ENCODE measurements at places on chromosomes 4 and X.

DNA sequence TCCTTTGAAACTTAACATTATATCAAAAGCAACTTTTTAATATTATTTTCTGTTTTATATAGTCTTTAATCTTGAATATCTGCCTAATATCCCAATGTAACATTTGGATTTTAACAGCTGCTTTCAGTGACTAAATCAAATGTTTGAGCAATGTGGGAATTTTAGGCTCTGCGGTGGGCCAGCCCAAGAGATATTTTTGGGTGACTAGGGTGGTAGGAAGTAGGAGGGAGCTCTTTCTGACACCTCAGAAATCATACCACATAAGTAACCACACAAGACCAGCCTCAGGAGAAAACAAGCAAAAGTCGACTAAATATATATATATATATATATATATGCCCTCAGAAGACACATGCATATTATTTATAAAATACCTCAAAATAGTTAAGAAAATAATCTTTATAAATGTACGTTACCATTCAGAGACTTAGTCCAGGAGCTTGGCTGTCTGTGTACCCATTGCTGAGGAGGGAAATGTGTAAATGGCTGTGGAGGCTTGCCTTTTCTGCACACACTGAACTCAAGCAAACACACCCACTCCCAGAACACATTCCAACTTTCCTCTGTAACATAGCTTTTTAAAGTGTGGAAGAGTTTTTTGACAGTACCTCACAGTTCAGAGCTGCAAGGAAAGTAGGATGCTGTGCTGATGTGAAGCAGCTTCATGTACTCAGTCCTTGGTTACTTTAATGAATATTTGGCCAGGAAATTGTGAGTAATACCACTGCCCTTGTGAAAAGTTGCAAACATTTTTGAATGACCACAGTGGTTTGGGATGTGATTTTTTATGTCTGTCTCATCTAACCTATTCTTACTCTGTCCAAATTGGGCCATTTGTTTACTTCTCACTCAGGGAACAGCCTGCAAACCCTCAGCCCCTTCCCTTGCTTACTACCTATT, at the start of gene RTL3:
TSS of gene RTL3 (minus strand) at position 484 of the 900 bp plus-strand sequence. CDS start 908 bp downstream, outside the sequence.
- no peak for DNase-seq

- no peak for DNase-seq
These were observed 58.0 kb downstream of the TAB3 start for GRCh38 chrX:30831082-30831481.

DNA sequence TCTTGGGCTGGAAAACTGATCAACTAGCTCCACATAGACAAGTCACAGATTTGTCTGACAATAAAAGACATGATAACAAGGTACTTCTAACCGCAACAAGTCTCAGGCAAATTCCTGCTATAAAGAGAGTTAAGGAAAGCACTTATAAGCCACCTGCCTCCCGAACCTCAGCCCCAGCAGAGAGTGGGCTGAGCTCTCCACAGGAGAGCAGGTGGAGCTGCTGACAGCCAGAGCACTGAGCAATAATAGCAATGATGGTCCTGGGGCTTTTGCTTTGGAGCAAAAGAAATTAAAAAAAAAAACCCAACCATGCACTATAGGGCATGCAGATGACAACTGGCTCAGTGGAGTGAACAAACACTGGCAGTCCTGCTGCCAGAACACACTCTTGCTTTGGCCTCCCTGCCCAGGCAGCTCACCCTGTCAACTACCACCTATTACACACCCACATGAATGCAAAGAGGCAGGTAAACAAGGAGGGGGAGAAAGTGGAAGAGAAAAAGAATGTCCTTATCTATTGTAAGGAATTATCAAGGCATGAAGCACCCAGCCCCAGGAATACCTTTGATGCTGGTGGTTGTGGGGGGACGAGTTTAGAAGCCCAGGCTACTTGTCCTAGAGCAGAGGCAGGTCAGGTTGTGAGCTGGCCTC, 135.8 kb upstream of the DGKK start:
- DNase-seq: no peak

GRCh38 chrX:48754238-48754637, 7.3 kb upstream of the GLOD5 start:
- DNase-seq: no peak
